ENCODE measurements at places on chromosomes 4 and X.

DNA sequence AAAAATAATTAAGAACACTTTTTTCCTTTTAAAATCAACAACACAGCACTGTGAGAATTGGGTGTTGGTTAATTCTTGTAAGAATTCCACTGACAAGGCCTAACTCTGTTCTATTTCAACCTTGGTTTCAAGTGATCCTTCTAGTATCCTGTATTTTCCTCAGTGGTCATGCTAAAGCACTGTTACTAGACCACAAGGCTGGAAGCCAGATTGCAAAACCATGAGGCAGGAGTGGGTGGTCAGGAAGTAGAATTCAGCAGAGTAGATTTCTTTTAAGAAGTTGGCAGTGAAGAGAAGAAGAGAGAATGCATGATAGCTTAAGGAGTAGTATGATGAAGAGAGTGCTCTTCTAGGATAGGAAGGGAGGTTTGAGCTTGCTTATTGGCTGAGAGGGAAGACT is 71.6 kb upstream of the LEF1 start:
- no peak for DNase-seq

GRCh38 chr4:86043755-86044592 is 315.9 kb downstream of the MAPK10 start:
- DNase-seq = no peak

DNA sequence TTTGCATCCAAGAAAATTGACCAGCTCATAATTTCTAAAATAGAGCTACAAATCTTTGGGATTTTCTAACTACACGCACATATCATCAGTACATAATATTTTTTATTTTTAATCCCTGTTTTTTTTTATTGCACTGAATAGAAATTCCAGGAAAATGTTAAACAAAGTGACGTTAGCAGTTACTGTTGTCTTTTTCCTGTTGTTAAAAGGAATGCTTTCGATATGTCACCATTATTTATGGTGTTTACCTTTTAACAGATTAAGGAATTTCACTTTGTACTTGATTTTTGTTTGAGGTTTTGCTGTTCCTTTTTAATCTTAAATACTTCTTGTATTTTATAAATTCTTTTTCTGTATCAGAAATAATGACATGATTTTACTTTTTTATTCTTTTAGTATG is 89.7 kb downstream of the TMEM144 start:
- no peak for DNase-seq

DNA sequence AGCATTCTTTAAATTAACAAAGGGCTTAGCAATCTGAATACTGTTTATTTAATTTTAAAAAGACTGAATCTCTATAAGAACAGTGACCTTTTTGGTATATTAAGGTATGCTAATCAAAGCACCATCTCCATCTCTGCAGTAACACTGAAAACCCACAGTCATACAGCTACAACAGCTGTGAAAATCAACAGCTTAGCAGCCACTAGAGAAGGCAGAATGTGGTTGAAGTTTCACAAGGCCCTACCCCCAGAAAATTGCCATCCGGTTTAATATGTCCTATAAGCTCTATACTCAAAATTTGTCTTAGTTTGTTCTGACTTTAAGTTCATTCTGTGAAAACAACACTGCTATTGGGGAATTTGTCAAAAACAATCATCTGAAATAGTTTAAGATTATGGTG is 128.7 kb downstream of the OPHN1 start:
- DNase-seq = no peak

GRCh38 chrX:69258893-69259292 is 93.6 kb upstream of the PJA1 start:
- DNase-seq = no peak

- no peak for DNase-seq
Measured at GRCh38 chr4:156606554-156607477, 364.8 kb downstream of the PDGFC start.

- no peak for DNase-seq
Measured at GRCh38 chr4:86449746-86450588, 90.1 kb upstream of the MAPK10 start.

DNA sequence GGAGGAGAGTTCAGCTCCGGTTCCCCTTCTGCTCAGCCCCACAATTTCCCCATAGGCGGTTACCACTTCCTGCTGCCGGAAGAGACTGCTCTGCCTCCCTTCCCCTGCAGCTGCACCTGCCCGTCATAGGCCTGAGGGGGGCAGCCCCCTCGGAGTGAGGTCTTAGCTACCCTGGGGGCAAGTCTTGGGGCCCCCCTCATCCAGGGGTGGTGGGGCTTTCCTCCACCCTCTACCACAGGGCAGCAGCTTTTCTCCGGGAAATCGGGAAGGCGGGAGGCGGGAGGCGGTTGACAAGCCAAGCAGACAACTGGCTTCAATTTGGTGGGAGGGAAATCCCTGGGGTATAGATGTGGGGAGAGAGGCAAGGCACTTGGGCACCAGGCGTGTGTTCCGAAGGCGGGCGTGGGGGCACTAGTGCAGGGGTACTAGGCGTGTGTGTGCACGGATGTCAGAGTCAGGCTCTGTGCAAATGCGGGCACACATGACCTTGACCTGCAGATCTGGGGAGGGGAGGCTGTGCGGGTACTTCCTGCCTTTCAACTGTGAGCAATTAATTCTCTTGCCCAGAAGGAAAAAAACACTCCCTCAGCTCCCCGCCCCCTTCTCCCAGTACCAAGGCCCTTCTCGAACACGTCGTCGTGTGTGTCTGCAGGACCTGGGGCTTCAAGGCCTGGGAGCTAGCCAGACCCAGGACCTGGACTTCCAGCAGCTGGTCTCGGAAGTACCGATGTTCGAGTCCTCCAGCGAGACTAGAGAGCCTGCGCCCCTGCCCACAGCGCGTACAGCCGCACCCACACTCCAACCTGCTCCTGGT is 1.0 kb upstream of the ARHGAP4 start:
- DNase-seq = peak; percentile 85

DNA sequence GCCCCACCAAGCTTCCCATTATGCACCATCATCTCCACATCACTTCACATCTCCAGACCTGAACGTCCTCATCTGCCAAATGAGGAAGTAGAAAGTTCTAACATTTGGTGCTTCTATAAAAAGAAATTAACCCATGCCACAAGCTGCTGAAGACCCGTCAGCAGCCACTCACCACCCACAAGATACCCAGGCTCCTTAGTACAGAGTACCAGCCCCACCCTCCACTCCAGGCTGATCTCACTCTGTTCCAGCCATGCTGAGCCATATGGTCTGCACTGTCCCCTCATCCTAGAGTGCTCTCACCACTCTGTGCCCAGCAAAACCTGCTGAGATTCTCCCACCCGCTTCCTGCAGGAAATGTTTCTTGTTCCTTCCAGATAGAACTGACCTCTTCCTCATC is 240.8 kb upstream of the PPARGC1A start:
- DNase-seq = no peak

GRCh38 chr4:154332681-154333421 is 158.7 kb downstream of the DCHS2 start:
- DNase-seq = peak; percentile 80

DNA sequence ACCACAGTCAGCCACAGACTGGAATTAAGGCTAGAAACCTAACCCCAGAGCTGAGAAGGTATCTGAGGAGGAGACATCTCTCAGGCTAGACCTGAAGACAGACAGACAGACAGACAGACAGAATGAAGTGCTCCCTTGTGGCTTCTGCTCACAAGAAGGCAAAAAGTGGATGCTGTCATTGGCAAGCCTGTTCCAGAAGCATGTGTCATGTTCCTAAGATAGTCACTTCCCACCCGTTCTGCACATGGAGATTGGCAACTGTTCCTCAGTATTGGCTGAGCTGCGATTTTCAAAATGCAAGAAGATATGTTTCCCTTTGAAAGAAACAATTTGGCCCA is 166.4 kb downstream of the NSUN7 start:
- no peak for DNase-seq

- DNase-seq = no peak
Measured at GRCh38 chr4:82891707-82892466, 934 bp upstream of the SEC31A start.
